Psoas muscle (tissue), 8 donors: ENCODE measurements at places on chromosomes 6 and 20. TPM values are rescaled to one million over a fixed set of nuclear protein-coding genes. Genes with fewer than 3 reads are reported as not detected.

NKX2-4 gene
- not detected for total RNA-seq

IRF4 gene
- 0.27 TPM for total RNA-seq

C6orf58 gene
- total RNA-seq: not detected

GABRR1 gene
- not detected for total RNA-seq

DNA sequence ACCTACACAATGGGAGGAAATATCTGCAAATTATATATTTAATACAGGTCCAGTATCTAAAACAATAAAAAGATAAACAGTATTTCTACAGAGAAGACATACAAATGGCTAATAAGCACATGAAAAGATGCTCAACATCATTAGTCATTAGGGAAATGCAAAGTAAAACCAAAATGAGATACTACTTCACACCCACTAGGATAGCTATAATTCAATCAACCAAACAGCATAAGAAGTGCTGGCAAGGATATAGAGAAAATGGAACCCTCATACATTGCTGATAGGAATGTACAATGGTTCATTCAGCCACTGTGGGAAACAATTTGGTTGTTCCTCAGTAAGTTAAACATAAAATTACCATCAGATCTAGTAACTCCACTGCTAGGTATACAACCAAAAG lies 48.7 kb downstream of the NUDT3 start:
- H3K4me3 ChIP-seq: no peak overlapping the region
- H3K36me3 ChIP-seq: no peaks in the 10 kb centered on the region
- H3K27ac ChIP-seq: peak overlapping the region; percentile 32
- peaks cover 47% of the 10 kb centered on the region for H3K4me1 ChIP-seq
- no peak for DNase-seq
- no peaks in the 10 kb centered on the region for H3K27me3 ChIP-seq

GRCh38 chr20:50918403-50918802 lies 12.8 kb downstream of the ADNP start:
- H3K27ac ChIP-seq: peak overlapping the region; percentile 54
- no peaks in the 10 kb centered on the region for H3K27me3 ChIP-seq
- no peak overlapping the region for H3K4me3 ChIP-seq
- H3K36me3 ChIP-seq: no peaks in the 10 kb centered on the region
- peaks cover 83% of the 10 kb centered on the region for H3K4me1 ChIP-seq

DNA sequence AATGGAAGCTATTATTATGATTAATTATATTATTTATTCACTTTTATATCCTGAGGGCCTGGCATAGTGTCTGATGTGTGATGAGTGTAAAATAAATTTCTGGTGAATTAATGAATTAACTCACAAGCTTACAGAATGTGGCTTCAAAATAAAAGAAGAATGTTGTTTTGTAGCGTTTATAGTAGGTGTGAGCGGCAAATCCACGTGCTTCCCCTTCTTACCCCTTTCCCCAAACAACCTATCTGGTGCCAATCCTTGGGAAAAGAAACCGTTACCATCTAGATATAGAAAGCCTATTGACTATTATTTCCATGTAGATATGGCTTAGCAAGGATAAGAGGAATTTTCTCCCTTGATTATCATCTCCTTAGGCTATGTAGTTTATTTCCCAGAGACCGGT lies 144.6 kb upstream of the CITED2 start:
- H3K36me3 ChIP-seq: no peaks in the 10 kb centered on the region
- no peaks in the 10 kb centered on the region for H3K27me3 ChIP-seq
- H3K27ac ChIP-seq: peak overlapping the region; percentile 58
- H3K4me3 ChIP-seq: no peak overlapping the region
- H3K4me1 ChIP-seq: peaks cover 18% of the 10 kb centered on the region
- DNase-seq: no peak

BPI gene
- 0.41 TPM for total RNA-seq

UNC93A gene
- not detected for total RNA-seq

- H3K27ac ChIP-seq: no peak overlapping the region
- no peaks in the 10 kb centered on the region for H3K27me3 ChIP-seq
- no peak for DNase-seq
These were observed 117.5 kb downstream of the SAMD5 start for GRCh38 chr6:147625946-147626345.

- no peak overlapping the region for H3K4me3 ChIP-seq
- DNase-seq: no peak
- H3K27me3 ChIP-seq: no peaks in the 10 kb centered on the region
- no peaks in the 10 kb centered on the region for H3K36me3 ChIP-seq
- H3K27ac ChIP-seq: no peak overlapping the region
- H3K4me1 ChIP-seq: no peaks in the 10 kb centered on the region
These were observed 286.2 kb downstream of the FARS2 start for GRCh38 chr6:5547556-5547955.

DNA sequence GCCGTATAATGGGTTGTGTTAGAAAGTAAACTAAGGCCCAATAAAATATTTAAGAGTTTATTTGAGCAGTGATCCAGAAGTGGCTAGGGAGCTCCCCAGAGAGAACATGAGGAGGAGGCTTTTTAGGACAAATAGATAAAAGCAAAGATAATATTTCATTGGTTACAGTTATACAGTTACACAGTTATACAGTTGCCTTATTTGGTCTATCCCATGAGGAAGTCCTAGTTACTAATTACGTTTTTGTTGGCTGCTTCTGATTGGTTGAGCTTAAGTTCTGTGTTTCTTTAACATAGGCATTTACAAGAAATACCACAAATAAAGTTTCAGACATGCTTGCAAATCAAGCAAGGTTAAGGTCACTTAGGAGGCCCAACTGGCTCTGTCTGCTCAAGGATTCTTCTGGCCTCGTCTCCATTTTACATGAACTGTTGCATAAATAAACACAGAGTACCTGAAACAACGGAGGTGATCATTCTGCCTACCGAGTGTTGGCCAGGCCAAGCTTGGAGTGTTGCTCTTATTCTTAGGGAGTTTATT lies 7.0 kb downstream of the UBD start:
- no peak for DNase-seq
- H3K4me1 ChIP-seq: peaks cover 15% of the 10 kb centered on the region
- peaks cover 3% of the 10 kb centered on the region for H3K27me3 ChIP-seq
- no peaks in the 10 kb centered on the region for H3K36me3 ChIP-seq
- H3K27ac ChIP-seq: no peak overlapping the region
- no peak overlapping the region for H3K4me3 ChIP-seq

DNA sequence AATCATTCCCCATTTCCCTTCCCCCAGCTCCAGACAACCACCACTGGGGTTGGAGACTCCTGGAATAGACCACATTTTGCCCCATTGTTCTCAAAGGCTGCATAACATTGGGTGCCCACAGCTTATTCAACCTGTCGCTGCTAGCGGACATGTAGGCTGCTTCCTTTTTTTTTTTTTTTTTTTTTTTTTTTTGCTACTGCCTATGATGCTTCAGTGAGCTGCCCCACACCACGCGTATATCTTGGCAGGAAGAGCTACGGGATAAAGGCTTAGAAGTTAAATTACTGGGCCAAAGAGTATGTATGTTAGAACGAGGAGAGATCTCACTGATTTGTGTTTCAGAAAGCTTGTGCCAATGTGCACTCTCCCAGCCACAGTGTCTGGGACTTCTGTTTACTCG lies 7.0 kb downstream of the LBP start:
- H3K27ac ChIP-seq: no peak overlapping the region
- no peaks in the 10 kb centered on the region for H3K4me1 ChIP-seq
- H3K4me3 ChIP-seq: no peak overlapping the region
- no peaks in the 10 kb centered on the region for H3K36me3 ChIP-seq
- H3K27me3 ChIP-seq: no peaks in the 10 kb centered on the region

- no peaks in the 10 kb centered on the region for H3K27me3 ChIP-seq
- H3K4me1 ChIP-seq: no peaks in the 10 kb centered on the region
- H3K27ac ChIP-seq: no peak overlapping the region
- H3K36me3 ChIP-seq: no peaks in the 10 kb centered on the region
- no peak overlapping the region for H3K4me3 ChIP-seq
- DNase-seq: no peak
These were observed 192.7 kb upstream of the PMEPA1 start for GRCh38 chr20:57902473-57902872.

PPIL6 gene
- total RNA-seq: 3.1 TPM

RAB23 gene
- 10.1 TPM for total RNA-seq

GRCh38 chr20:46043556-46043955 lies 14.5 kb downstream of the SLC12A5 start:
- H3K4me3 ChIP-seq: no peak overlapping the region
- no peaks in the 10 kb centered on the region for H3K36me3 ChIP-seq
- H3K27me3 ChIP-seq: no peaks in the 10 kb centered on the region
- no peak overlapping the region for H3K27ac ChIP-seq
- H3K4me1 ChIP-seq: no peaks in the 10 kb centered on the region

DNA sequence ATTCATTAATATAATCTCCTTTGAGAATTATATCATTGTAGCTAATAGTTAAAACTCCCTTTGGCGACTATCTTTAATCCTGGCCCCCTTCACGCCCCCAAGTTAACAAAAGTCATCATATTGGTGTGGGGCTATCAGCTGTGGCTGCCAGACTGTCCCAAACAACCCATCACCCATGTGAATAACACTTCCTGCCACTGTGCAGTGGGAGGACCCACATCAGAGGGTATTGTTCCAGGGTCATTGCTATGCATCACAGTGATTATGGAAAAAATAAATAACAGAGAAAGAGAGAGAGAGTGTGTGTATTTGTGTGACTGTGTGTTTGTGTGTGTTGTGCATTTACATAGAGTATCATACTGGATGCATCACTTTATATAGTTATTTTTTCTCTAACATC lies 39.3 kb upstream of the TENT5A start:
- H3K27ac ChIP-seq: no peak overlapping the region

- H3K27ac ChIP-seq: no peak overlapping the region
- H3K4me3 ChIP-seq: no peak overlapping the region
- H3K4me1 ChIP-seq: no peaks in the 10 kb centered on the region
- H3K36me3 ChIP-seq: no peaks in the 10 kb centered on the region
These were observed 185.7 kb downstream of the MTHFD1L start for GRCh38 chr6:151051164-151051563.

GRCh38 chr20:62897666-62898065 lies 28.6 kb downstream of the DIDO1 start:
- peaks cover 53% of the 10 kb centered on the region for H3K36me3 ChIP-seq
- H3K27ac ChIP-seq: no peak overlapping the region
- no peaks in the 10 kb centered on the region for H3K27me3 ChIP-seq
- no peak for DNase-seq
- peaks cover 10% of the 10 kb centered on the region for H3K4me1 ChIP-seq
- H3K4me3 ChIP-seq: no peak overlapping the region

SYTL3 gene
- 8.0 TPM for total RNA-seq

DNA sequence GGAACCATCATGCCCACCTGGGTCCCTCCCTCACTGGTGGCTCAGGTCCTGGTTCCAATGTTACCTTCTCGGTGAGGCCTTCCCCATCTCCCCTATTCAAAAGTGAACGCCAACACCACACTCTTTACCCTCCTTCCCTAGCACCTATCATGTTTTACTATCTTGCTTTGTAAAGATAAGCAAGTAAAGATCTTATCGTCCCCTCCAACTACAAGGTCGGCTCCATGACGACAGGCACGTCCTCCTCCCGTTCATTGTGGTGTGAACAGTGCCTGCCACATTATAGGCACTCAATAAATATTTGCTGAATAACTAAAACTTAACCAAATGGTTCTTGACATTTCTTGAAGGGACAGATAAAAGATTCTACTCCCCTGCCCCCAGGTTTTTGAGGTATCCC lies 147.1 kb downstream of the PREX1 start:
- H3K27me3 ChIP-seq: no peaks in the 10 kb centered on the region
- H3K27ac ChIP-seq: no peak overlapping the region
- no peak for DNase-seq
- peaks cover 38% of the 10 kb centered on the region for H3K4me1 ChIP-seq

EEF1E1 gene
- 13.9 TPM for total RNA-seq

DNA sequence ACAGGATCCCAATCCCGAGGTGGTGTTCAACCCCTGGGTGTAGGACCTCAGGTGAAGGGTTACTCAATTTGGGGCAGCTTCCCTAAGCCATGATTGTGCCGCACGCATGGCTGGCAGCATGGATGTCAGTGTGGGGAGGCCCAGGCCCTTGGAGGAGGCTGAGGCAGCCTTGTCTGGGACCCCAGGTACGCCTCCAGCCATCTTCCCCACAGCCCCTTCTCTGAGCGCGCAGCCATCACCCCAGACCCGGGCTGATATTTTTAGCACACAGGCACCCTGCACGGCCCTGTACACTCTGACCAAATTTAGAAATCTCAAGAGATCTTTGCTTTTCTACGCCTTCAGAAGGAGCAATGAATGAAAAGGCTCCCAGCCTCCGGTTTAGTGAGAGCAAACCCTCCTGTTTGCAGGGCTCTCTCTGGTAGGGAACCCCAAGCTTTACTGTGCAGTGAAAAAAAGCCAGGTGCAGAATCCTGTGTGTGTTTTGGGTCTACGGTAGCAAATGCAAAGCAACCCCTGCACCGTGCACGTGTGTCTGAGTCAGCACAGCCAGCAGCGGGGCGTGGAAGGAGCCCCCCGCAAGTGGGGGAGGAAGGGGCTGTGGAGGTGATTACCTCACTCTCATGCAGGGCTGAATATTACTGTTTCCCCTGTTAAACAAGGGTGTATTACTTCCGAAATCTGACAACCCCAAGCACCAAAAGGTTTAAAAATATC lies 44.3 kb downstream of the CTCFL start:
- peaks cover 4% of the 10 kb centered on the region for H3K4me1 ChIP-seq
- no peak overlapping the region for H3K27ac ChIP-seq
- H3K4me3 ChIP-seq: no peak overlapping the region
- no peaks in the 10 kb centered on the region for H3K27me3 ChIP-seq

DNA sequence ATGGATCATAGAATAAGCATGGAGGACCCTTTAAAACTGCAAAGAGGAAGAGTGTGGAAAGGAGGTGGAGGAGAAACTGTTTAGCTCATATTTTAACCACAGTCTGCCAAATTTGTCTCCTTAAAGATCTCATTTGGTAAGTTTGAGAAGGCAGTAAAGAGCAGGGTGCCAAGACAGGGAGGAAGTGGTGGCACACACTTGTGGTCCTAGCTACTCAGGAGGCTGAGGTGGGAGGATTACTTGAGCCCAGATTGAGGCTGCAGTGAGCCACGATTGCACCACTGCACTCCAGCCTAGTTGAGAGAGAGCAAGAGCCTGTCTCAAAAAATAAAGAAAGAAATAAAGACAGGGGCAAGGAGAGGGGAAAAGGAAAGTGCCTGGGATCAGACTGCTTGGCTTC lies 16.8 kb upstream of the DCBLD1 start:
- H3K4me1 ChIP-seq: no peaks in the 10 kb centered on the region
- DNase-seq: no peak
- no peaks in the 10 kb centered on the region for H3K27me3 ChIP-seq
- H3K27ac ChIP-seq: no peak overlapping the region
- no peaks in the 10 kb centered on the region for H3K36me3 ChIP-seq
- H3K4me3 ChIP-seq: no peak overlapping the region

KCNQ2 gene
- 2.8 TPM for total RNA-seq

RHAG gene
- total RNA-seq: not detected
